ENCODE measurements at places on chromosomes 1 and 21.

DNA sequence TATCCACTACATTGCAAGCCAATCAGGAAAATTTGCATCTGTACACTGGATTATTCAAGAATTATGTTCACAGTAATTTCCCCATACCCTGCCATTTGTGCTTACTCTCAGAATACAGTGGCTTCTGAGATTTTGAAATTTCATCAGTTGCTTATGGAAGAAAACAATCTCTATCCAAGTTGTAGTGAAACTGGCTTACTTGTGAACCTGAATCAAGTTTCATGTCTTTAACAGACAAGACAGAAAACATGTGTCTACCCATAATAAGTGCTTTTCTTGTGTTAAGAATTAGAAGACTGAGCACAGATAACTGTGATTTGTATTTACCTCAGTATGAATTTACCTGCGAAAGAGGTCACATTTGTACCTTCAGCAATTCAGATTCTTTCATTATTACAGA lies 672.7 kb upstream of the ADGRL2 start:
- DNase-seq = no peak

DNA sequence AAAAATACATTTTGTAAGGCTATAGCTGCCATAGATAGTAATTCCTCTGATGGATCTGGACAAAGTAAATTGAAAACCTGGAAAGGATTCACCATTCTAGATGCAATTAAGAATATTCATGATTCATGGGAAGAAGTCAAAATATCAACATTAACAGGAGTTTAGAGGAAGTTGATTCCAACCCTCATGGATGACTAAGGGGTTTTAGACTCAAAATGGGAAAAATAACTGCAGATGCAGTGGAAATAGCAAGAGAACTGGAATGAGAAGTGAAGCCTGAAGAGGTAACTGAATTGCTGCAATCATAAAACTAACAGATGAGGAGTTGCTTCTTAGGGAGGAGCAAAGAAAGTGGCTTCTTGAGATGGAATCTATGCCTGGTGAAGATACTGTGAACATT lies 230.8 kb downstream of the KCTD3 start:
- DNase-seq = no peak

- no peak for DNase-seq
Measured at GRCh38 chr1:49051647-49052046, 275.0 kb upstream of the BEND5 start.

DNA sequence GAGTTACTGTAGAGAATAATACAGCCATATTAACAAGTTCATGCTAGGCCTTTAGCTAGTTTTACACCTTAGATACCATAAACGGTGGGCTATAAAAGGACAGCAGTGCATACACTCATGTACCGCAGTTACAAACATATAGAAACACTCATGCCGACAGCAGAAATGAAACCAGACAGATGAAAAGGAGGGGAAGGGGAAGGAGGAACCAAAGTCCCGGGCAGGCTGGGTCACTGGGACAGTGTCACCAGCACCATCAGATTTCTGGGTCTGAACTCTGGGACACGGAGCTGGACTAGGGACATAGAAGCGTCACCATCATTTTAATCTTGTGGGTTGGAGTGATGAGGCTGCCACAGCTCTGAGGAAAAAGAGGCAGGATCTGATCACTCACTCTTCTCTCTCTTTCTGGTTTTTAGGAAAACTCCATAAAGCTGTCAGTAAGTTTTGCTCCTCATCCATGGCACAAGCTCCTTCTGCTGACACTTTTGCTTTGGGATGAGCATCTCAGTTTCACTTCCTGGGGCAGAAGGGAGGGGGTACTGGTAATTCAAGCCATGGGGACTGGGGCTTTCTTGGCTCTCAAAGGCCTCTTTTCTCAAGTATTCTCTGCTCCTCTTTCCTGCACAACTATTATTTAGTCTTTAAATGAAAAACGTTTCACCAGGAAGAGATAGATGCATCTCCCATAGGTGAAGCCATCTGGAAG lies 7.8 kb upstream of the ZNF691 start:
- DNase-seq = no peak

DNA sequence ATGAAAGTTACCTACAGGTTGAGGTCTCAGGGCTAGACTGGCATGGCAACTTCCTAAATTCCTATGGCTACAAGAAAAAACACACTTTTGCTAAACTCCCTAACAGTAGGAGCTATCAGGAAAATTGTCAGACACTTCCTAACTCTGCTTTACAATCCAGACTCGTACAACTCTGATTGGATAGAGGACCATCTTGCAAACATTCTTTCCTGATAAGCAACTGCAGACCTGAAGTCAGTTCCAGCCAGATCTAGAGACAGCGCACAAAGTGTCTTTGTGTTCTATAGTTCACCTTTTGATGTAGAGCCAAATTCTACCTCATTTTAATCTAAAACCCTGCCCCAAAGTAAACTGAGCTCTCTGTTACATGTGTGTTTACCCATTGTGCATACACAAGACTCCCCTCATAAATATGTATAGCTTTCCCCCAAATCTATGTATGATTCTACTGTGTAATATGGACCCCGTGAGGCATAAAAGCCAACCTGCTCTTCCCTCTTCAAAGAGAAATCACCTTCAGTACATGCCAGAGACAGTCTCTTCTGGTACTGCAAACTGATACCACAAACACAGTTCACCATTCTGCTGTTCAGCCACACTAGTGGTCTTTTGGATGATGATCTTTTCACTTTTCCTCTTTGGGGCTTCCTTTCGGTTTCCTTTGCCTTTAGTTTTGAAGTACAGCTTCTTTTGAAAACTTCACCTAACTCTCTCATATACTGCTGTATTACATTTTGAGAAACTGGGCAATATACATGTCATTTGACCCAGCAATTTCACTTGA lies 21.7 kb downstream of the ZP4 start:
- DNase-seq = no peak

- no peak for DNase-seq
Measured at GRCh38 chr1:24319962-24320361, 805 bp downstream of the GRHL3 start.

- DNase-seq = no peak
Measured at GRCh38 chr1:229068270-229068987, 202.5 kb upstream of the RAB4A start.

DNA sequence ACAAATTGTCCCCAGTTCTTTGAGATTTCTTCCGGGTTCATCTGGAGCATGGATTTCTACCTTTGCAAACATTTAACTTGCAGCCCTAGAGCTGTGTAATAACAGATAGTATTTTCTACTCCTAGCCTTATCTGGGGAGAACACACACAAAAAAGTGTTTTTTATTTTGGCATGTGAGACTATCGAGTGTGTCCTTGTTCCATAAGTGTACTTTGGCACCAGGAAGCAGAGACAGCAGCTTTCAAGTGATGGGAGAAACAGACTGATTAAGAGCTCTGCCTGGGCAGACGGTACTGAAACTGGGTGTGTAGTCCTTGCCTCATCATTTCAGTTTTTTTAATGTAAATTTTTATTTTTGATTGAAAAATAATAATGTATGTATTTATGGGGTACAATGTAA lies 297.4 kb downstream of the ST6GALNAC3 start:
- no peak for DNase-seq

DNA sequence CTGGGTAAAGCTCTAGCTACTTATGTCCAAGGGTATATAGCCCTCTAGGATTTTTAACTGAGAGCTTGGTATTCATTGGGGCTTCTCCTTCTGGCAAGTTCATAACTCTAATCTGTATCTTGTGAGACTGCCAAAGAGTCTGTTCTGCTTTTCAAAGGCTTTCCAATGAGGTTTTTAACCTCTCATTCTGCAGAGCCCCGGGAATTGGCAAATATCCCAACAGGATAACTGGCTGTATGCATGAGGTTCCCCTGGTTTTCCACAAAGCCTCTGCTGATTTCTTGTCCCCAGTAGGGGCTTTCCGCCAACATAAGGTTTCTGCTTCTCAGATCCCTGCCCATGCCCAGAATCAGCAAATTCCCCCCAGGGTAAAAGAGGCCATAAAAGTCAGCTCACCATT lies 40.9 kb downstream of the RPL5 start:
- no peak for DNase-seq

GRCh38 chr21:45580181-45580575 lies 37.9 kb upstream of the SLC19A1 start:
- DNase-seq = no peak
